CD4-positive, alpha-beta T cell treated with Interleukin-12 subunit alpha and Interleukin-12 subunit beta, for 1 hour (primary cell): ENCODE measurements at places on chromosomes 5 and 9.

GRCh38 chr9:86238861-86239770 is 20.3 kb downstream of the C9orf153 start:
- no peak for DNase-seq

DNA sequence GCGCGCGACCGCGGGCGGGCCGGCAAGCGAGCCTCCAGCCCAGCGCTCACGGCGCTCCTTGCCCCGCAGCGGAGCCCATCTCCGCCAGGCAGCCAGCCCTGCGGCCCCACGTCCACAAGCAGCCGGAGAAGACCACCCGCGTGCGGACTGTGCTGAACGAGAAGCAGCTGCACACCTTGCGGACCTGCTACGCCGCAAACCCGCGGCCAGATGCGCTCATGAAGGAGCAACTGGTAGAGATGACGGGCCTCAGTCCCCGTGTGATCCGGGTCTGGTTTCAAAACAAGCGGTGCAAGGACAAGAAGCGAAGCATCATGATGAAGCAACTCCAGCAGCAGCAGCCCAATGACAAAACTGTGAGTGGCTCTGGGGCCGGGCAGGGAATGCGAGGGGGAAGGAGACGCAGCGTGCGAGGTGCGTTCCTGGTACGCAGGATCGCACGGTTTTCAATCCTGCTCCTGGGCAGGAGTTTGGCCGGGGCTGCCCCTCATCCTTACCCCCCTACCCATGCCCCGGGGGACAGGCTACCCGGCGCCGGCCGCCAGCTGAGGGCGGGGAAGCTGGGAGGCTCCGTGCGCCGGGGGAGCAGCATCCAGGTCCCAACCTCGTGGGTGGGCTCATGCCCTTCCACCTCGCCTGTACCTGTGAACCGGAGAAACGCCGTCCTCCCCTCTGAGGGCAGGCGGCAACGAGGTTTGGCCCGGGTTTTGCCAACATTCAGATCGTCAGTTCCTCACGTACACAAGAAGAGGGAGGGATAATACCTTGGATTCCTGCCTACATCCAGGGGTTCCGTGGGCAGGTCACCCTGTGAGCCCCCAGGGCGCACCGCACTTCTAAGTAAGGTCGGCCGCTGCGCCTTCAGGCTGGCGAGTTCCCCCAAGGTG is 6.6 kb downstream of the ISL1 start:
- no peak for DNase-seq

DNA sequence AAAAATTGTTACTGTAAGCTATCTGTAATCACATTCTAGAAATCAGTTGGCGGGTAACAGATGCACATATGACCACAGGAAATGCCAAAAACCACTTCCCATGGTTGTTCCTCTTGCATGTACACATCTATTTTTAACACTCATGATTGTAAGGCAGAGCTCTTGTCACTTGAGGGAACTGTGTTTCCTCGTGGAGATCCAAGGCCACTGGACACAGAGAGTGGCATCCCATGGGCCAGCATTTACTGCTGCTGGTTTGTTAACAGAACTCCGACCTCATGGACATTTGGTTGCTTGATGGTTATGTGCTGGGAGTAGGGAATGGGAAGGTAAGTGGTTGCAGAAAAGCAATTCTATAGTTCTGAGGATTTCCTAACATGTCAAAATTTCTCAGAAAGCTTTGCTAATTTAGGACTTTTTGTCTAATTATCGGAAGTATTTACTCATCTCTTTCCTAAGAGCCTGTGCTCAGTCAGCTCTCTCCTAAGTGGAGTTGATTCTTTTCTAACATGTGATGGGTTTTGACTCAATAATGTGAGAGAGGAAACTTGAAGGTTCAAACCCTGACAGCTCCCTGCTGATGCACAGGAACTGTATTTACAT is 202.0 kb upstream of the NR3C1 start:
- peak; percentile 35 for DNase-seq

DNA sequence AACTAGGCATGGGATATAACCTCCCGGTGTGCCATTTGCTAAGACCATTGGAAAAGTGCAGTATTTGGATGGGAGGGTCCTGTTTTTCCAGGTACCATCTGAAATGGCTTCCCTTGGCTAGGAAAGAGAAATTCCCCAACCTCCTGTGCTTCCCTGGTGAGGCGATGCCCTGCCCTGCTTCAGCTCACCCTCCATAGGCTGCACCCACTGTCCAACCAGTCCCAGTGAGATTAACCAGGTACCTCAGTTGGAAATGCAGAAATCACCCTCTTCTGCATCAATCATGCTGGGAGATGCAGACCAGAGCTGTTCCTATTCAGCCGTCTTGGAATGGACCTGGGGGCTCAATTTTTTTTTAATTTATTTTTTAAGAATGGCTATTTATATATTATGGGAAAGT is 254.8 kb downstream of the SGCD start:
- no peak for DNase-seq

DNA sequence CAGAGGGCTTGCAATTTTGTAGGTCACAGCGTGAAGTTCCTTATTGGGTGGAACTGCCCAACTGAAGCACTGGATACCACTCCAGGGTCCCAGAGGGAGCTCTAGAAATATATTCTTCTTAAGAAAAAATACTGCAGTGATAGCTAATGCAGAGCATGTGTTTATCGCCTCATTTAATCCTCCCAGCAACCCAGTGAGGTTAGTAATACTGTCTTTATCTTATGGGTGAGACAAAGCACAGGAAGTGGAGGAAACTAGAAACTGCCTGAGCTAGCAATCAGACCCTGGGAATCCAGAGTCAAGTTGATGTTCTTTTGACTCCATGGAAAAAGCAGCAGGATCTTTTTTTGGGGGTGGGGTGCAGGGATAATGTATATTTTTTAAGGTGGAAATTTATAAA is 153.3 kb downstream of the PJA2 start:
- DNase-seq = no peak
